ENCODE measurements at places on chromosomes 2 and 18.

- DNase-seq = no peak
These were observed 2.2 kb upstream of the MFSD2B start for GRCh38 chr2:24007693-24008092.

DNA sequence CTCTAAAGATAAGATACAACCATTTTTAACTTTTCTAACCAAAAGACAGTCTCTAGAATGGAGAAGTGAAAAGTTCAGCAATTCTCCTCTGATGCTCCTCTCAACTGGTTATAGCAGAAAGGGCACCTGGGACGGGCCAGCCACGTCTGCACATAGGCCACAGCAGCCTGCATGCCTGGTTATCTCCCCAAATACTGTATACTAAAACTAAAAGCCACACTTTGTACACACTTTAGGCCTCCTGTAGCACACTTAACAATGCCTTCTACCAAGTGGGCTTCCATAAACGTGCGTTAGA is 179.1 kb downstream of the ANKRD44 start:
- no peak for DNase-seq

GRCh38 chr2:52572469-52572894 is 1195.1 kb upstream of the CHAC2 start:
- DNase-seq = no peak

GRCh38 chr2:59655809-59656208 is 897.6 kb downstream of the BCL11A start:
- no peak for DNase-seq

DNA sequence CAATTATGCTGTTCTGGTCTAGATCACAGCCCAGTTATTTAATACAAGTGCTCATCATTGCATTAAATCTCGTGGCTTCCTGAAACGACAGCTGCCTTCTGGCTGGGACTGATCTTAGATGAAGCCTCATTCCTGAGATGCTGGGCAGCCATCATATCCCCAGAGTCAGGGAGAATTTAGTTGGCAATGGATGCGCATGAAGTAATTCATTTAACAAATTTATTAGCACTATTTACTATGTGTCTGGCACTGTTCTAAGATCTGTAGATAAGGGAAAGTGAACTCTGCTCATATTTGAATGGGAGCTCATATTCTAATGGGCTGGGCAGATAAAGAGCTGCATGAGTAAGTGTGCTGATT is 244.7 kb downstream of the KCNS3 start:
- DNase-seq = no peak

- DNase-seq = no peak
These were observed 94.0 kb upstream of the GLS start for GRCh38 chr2:190786404-190787166.

DNA sequence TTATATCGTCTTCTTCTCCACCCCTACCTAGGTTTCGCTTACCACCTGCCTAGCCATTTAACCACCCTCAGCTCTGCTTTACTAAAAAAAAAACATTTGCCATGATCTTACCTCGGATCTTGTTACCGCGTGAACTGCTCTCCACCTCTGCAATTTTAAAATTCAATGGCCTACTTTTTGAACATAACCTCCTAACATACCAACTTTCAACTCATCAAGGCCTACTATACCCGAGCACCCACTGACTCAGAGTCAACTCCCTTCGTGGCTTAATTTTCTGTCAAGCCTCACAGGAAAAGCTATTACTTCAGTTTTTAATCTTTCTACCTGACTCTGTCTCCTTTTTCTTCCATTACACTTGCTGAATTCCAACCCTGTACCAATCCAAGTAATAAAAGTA is 55.7 kb downstream of the ATAD2B start:
- DNase-seq = no peak

DNA sequence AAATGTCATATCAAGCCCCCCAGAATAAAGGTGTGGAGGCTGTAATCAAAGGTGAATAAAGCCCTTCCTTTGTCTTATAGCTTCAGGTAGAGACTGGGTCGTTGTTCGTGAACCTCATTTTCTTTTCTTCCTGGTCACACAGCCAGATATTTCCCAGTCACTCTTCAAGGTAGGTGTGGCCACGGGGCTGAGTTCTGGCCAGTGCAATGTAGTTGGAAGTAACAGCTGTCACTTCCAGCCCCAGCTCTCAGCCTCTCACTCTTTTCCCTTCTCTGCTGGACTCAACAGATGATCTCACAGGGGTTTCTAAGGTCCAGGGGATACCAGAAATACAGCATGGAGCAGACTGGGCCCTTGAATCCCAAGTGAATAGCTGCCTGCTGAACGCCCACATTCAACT is 15.8 kb upstream of the TRPM8 start:
- no peak for DNase-seq

DNA sequence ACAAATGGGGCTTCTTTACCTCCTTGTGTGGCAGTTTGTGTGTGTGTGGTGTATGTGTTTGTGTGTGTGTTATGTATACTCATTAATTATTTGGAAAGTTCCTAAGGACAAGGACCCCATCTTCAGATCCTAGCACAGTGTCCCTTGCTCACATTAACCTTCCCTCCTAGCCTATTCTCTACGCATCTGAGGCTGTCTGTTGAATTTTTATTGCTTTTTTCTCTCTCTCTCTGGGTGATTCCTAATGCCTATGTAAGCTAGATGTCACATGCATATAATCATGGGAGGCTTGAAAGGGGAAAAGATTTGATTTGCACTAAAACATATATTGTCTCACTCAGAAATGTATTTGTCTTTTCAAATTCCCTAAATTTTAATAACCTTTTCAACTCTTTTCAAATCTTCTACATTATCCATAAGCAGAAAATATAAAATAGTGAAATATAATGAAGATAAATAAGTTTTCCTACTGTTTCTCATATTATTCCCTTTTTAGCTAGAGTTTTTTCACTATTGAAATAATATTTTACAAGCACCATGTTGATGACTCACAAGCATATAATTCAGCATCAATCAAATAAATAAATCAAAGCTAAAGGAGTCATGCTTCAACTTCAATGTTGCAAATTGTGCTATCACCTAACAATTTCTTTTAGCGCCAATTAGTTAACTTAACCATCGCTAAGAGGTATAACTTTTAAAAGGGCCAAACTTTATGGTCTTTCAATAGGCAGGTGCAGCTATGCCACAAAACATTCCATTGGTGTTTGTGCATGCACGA is 199.0 kb upstream of the ERBB4 start:
- DNase-seq = no peak

DNA sequence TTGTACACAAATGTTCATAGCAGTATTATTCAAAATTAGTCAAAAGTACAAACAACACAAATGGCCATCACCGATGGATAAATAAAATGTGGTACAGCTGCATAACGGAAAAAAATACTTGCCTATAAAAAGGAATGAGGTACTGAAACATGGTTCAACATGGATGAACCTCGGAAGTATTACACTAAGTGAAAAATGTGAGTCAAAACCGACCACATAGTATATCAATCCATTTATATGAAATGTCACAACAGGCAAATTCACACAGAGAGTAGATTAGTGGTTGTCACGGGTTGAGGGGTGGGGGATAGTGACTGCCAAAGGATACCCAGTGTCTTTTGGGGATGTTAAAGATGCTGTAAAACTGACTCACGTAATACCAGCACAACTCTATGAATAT is 3.5 kb downstream of the SS18 start:
- no peak for DNase-seq

DNA sequence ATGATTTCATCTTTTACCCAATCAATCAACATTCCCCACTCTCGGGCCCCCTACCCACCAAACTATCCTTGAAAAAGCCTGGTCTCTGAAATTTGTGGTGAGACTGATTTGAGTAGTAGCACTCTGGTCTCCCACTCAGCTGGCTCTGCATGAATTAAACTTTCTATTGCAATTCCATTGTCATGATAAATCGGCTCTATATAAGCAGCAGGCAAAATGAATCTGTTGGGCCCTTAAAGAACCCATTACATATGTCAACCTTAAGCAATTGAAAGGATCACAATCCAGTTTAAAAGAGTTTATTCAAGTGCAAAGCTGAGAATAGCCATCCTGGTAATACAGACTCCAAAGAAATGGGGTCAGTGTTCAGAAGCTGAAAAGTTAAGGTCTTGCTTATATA is 68.2 kb downstream of the NEURL3 start:
- DNase-seq = no peak

DNA sequence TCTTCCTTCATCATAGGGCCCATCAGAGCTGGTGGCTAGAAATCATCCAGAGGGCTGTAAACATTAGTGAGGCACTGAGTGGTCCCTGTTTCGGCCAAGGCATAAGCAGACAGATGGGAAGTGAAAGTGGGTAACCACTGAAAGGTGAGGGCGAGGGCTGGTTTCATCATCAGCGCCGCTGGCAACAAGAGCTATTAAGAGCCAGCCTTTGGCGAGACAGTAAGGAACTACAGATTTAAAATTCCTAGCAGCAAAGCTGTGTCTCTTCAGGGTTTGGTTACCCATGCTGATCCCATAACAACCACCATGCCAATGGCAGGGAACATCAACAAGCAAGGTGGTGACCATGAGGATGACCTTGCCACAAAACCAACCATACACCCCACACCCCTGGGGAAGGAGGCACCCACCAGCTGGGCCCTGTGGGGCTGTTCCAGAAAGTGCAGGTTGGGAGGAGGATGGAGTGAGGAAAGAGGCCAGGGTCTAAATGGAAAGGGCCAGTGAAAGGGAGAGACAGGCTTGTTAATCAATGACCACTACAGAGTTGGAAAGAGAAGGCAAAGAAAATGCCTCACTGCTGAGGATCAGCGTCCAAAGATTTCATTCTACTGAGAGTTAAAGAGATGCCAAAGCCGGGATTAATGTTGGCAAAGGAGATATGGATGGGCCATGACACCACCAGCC is 9.0 kb upstream of the SLC20A1 start:
- no peak for DNase-seq

GRCh38 chr2:79820281-79820680 is 307.4 kb downstream of the CTNNA2 start:
- no peak for DNase-seq

- DNase-seq = no peak
These were observed 204.4 kb downstream of the MREG start for GRCh38 chr2:215808996-215809395.

DNA sequence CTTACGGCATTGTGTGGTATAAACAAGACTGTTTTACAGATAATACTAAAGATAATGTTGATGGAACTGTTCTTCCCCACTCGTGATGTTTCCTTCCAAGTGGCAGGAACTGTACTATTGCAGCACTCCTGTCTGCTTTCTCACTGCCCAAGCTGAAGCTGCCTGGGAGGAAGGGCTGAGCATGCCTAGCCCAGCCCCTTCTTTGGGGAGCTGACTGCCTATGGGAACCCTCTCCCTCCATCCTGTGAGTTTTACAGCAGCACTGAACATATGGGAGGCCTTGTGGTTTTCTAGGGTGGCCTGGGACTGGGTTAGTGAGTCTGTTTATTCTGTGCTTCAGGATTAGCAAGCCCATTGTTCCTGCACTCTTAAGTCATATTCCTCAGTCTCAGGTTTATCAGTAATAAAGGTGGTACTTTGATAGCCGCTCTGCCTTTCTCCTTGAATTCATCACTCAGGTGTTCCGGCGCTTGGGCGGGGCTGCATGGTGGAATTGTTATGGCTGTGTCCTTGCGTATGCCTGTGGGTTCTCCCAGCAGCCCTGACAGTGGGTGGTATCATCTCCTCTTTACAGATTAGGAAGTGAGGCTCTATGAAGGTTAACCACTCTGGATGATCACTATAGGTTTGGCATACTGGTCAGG is 379.7 kb downstream of the PTPRM start:
- DNase-seq = no peak

GRCh38 chr2:230411570-230412370 is 4.2 kb upstream of the SP100 start:
- no peak for DNase-seq

DNA sequence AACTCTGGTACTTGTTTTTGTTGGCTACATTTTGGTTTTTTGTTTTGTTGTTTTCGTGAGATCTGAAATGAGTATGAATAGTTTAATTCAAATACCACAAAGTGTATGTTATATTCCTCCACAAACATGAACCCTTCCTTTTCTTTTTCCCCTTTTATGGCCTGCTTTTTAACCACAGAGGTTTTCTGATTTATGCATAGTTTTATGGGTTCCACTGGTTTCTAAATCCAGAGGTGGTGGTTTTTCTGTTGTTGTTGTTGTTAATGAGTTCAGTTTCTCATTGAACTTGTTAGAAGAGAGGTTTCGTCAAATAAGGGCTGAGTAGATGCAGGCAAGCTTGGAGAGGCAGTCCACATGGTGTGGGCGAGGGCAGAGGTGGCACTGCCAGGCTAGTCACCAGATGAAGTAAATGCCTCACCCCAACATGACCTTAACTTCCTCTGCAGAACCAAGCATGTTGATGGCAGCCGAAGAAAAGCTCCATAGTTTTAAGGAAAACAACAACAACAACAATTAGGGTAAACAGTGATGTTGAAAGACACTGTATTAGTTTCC is 72.5 kb downstream of the RIF1 start:
- DNase-seq = no peak

- no peak for DNase-seq
These were observed 129.8 kb downstream of the METTL4 start for GRCh38 chr18:2441544-2441943.

DNA sequence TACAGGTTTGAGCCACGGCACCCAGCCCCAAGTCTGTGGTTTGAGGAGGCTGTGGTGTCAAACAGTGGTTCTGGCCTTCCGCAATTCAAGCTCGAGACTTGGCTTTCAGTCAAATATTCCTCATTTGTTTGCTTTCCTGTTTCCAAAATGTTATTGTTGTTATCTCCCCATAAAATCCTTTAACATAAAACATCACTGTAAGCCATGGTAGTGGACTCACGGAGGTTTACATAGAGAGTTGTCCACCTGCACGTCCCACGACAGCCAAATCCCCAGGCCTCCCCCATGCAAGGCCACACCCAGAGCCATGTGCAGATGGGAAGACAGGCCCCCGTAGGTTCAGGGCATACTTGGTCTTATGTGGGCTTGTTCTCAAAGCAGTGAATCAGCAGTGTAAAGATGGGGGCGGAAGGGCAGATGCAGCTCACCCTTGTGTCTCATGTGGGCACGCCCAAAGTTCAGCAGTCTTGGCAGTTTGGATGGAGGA is 18.9 kb upstream of the ST3GAL5 start:
- no peak for DNase-seq

DNA sequence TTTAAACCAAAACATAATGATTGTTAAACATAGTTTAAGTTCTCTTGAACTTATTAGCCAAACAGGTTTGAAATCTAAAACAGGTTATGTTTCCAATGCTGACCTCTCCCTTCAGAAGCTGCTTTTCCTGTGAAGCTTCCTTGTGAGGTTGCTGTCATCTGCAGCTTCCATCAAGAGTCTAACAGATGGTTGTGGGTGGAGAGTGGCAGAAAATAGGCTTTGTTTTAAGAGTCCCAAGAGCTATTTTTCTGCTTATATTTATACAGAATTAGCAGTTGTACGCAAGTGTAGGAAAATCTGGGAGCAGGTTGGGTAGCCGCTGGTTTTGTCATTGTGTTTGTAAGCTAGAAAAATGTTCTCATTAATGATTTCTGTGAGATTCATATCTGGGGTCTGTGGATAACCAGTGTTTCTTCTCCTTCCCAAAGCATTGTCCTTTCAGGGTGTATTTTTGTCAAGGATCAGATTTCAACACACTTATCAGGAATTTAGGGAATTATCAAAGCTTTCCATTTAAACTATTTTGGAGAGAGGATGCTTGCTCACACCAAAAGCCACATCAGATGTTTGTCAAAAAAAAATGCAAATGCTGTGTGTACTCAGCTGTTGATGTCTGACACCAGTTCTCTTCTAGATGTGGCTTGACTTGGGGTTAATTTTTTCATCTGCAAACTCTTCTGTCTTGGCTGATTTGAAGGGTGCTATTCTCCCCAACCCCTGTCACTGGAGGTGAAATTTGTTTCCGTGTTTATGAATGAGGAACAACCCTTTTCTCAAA is 78.1 kb upstream of the KIF5C start:
- no peak for DNase-seq

- no peak for DNase-seq
These were observed 255.5 kb downstream of the RNF152 start for GRCh38 chr18:61637319-61637718.
